ENCODE measurements at places on chromosomes 16 and 17.

DNA sequence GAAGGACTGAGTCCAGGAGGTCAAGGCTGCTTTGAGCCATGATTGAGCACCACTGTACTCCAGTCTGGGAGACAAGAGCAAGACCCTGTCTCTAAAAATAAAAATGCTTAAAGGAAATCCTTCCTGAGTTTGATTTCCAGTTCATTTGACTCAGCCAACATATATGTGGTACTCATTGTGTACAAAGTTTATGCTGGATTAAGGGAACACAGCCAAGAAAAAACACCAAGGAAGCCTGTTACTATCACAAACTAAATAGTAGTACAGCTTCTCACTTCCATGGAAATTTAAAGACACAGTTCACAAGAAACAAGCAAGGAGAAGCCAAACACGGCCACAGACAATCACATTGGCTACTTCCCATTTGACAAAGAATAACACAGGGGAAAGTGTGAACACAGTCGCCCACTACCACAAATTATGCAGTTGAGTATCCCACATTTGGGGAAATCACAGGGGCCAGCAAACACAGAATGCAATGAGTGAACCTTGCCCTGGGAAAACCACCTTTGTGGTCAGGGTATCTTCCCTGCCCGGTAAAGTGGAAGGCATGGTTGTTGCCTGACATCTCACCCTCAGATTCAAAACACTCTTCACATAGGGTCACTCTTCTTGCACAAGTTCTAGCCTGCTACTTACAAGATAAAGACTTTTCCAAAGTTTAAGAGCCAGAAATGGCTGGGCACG lies 14.5 kb downstream of the TEX14 start:
- DNase-seq = no peak

- DNase-seq = no peak
These were observed 202.8 kb upstream of the C16orf82 start for GRCh38 chr16:26863931-26864330.

DNA sequence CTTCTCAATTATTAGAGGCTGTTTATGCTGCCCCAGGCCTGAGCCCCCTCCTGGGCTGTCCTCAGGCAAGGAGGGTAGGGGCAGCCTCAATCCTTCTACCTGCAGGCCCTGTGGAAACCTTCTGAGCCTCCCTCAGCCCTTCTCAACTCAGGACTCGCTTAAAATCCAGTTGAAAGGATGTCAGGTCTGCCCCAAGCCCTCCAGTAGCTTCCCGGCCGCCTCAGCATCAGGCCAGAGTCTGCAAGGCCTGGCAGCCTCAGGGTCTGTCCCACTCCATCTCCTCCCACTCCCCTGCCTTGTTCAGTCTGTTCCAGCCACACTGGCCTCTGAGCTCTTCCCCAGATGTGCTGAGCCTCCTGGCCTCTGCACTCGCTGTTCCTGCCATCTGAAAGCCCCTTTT lies 52.2 kb downstream of the KATNIP start:
- no peak for DNase-seq

DNA sequence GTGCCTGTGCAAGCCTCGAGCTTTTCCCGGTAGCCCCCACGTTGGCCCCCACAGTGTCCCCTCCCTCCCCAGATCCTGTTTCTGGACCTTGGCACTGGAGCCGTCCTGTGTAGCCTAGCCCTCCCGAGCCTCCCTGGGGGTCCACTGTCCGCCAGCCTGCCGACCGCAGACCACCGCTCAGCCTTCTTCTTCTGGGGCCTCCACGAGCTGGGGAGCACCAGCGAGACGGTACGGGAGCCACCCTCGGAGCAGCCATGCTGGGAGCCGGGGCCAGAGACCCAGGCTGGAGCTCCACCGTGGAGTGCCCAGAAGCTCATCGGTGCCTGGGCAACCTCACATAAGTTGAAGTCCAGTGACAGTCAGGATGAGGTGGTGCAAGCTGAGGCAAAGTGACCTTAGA lies 11.8 kb downstream of the RGS11 start:
- no peak for DNase-seq

GRCh38 chr17:18122990-18123753 lies 14.6 kb downstream of the MYO15A start:
- no peak for DNase-seq

- no peak for DNase-seq
These were observed 1.4 kb downstream of the RAP1GAP2 start for GRCh38 chr17:2797637-2798036.

DNA sequence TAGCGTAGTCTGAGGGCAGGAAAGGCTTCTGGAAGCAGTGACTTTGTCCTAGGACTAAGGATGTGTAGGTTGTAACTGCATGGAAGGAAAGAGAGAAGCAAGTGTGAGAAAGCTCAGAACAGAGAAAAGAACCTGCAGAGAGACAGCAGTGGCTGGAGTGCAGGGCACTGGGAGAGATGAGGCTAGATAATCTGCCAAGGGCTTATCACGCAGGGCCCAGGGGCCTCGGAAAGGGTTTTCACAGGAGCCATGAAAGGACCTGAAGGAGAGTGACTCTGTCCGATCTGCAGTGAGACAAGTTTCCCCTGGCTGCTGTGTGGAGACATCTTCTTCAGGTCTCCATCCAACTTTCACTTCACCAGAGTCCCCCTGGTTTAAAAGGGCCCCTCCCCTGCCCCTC lies 7.1 kb upstream of the SRCAP start:
- peak; percentile 54 for DNase-seq

DNA sequence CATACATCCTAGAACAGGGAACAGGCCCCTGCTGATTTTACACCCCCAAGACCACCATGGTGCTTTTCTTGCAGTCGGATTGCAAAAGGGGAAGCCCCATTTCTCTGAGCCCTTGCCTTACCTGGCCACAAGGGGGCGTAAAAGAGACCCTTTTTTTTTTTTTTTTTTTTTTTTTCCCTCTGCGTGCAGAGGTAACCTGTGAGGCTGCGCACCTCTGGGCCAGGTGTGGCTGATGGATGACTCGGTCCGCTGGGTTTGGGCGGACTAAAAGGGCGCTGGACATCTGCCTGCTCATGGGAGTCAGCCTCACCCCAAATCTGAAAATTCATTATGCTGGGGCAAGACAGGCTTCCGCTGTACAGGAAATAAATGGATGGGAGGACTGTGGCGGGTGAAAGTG lies 281.0 kb downstream of the CBLN1 start:
- no peak for DNase-seq

GRCh38 chr17:50899559-50900319 lies 33.6 kb upstream of the TOB1 start:
- DNase-seq = no peak

- no peak for DNase-seq
These were observed 138.2 kb downstream of the NPIPB5 start for GRCh38 chr16:22648941-22649340.

DNA sequence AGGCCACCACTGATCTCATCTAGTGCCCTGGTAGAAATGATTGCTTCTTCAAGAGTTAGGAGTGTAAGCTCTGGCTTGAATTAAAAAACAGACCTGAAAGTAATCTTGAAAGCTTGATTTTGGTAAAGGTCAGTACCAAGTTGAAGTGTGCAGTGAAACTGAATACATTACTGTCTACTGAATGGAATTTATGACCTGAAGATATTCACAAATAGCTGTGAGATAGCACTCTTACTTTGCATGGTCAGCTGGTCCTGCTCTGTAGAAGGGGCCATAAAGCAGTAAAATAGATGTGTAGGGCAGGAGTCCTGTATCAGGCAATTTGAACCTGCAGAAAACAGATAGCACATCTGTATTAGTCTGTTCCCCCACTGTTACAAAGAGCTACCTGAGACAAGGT lies 78.6 kb downstream of the MYH13 start:
- DNase-seq = no peak

- DNase-seq = no peak
These were observed 7.7 kb downstream of the CCL16 start for GRCh38 chr17:35973333-35974260.

DNA sequence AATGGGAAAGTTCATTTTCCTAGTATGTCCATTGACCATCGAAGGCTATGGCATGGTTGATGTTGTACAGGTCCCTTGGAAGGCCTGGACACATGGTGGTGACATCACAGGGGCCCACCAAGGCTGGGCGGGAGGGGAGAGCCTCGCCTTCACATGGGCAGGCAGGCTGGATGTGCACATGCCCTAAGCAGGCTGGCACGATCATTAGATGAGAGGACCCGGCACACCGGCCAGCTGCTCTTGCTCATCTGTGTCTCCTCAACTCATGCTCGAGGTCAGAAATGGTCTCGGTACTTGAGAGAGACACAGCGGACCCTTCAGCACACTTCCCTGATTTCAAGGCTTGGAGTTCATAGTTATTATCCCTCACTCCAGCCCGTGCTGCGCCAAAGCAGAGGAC lies 416.9 kb upstream of the ZFHX3 start:
- no peak for DNase-seq

DNA sequence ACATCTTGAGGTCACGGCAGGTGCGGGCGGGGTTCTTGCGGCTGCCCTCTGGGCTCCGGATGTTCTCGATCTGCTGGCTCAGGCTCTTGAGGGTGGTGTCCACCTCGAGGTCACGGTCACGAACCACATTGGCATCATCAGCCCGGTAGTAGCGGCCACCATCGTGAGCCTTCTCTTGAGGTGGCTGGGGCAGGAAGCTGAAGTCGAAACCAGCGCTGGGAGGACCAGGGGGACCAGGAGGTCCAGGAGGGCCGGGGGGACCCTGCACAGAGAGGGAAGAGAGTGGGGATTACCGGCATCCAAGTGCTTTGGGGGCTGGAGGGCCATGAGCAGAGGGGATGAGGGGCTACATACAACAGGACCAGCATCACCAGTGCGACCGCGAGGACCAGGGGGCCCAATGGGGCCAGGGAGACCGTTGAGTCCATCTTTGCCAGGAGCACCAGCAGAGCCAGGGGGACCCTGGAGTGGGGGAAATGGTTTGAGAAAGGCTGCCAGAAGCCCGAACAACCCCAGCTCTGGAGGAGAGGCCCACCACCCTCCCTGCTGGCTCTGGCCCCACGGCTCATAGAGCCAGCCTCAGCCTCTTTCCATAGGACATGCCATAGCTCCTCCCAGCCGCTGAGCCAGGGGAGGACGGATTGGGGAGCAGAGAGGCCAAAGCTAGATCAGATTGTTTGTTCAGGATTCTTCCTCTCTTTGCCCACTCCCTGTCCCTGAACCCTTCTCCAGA lies 14.6 kb downstream of the COL1A1 start:
- no peak for DNase-seq

GRCh38 chr16:48676836-48677235 lies 66.9 kb upstream of the N4BP1 start:
- DNase-seq = no peak

GRCh38 chr16:11737713-11738112 lies 4.9 kb downstream of the TXNDC11 start:
- DNase-seq = no peak

DNA sequence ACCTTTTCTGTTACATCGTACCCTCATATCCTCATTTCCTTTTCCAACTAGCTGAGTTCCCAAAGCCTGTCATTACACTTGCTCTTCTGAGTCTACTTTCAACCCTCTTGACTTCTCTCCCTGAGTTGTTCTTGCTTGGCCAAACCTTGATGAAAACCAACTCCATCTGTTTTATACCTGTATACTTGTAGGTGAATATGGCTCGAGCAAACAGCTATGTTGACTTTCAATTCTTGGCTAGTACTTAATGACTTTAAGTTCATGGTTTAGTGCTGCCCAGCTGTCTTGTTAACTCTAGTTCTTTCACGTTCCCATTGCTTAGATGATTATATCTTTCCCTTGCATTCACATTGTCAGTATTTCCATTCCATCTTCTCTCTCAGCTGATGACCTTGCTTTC lies 14.8 kb downstream of the TANC2 start:
- DNase-seq = no peak

- DNase-seq = no peak
These were observed 16.1 kb upstream of the NAGS start for GRCh38 chr17:43988301-43988700.

DNA sequence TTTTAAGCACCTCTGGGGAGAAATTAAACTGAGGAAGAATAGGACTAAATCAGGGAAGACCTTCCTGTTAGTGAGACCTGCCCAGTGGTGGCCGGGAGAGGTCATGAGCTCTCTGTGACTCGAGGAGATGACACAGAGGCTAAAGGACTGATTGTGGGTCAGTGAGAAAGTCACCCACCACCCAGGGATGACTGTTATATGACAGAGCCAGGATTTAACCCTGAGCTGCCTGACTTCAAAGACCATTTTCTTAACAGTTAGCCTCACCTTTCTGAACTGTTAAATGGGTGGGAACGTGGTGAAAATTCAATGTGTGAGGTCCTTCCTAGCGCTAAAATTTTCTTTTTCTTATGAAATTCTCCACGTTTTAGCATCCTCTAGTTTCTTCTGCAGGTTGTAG lies 72.5 kb downstream of the WSB1 start:
- no peak for DNase-seq

DNA sequence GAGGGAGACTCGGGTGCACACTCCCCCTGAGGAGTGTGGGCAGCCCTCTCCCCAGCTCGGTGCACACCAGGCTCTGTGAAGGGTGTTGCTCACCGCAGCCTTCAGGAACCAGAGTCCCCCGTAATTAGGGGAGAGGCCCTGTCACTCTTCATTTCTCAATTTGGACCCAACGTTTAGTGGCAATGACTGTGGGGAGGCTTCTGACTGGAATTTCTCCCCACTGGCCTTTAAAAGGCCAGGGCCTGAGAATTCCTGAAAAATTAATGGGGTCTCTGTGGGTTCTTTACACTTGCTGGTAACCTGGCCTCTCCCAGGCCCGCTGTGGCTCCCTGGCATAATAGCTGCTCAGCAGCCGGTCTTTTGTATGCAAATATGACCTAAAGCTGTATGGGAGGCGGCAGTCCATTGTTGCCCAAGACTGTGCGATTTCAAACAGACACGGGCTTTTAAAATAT lies 209.7 kb downstream of the MSI2 start:
- no peak for DNase-seq

GRCh38 chr16:68991075-68991474 lies 114.4 kb upstream of the HAS3 start:
- DNase-seq = no peak

- no peak for DNase-seq
These were observed 11.6 kb upstream of the NOS2 start for GRCh38 chr17:27811961-27812360.

DNA sequence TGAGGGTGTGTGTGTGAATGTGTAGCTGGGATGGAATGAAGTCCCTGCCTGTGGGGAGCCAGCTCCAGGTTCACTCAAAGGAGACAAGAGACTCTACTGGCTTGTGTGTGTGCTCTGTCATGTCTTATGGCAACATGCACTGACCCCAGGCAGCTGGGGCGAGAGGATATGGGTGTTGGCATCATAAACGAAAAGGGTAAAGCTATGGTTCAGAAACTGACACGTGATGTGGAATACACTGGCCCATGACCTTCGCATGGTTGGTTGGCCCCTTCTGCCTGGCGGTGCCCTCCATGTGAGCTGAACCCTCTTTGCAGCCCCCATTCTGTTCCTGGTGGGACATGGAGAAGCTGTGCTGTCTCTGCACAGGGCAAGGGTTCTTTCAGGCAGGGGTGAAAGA lies 21.9 kb downstream of the ZNF750 start:
- no peak for DNase-seq

GRCh38 chr17:65553009-65553645 lies 8.3 kb downstream of the AXIN2 start:
- DNase-seq = no peak

All from hematopoietic multipotent progenitor cell treated with erythropoietin and hydrocortisone succinate and interleukin-3 and kit ligand, for 4 days (in vitro differentiated cells).